ENCODE measurements at places on chromosomes 2 and 18.

GRCh38 chr18:27685807-27686412, 491.0 kb downstream of the CDH2 start:
- peak; percentile 50 for DNase-seq

DNA sequence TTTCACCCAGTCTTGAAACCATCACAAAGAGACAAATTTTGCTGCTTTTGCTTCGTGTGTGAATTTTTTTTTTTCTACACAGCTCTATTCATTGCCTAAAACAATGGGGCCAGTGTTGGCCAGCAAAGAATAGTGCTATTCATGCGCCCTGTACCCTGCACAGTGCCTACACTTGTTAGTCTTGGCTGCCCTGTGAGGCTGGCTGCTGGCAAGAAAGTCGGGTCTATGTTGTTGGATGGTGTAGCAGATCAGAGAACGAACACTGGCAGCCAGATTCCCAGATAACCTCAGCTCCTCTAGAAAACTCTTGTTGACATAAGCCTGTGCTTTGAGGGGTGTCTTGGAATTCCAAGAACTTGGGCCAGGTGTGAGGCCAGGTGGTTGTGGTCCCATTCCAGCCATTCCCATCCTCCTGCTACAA, 455.7 kb upstream of the TCF4 start:
- no peak for DNase-seq

GRCh38 chr18:55402731-55403405, 185.1 kb downstream of the TCF4 start:
- no peak for DNase-seq

- DNase-seq = no peak
These were observed 7.1 kb upstream of the PKDCC start for GRCh38 chr2:42040643-42041278.

DNA sequence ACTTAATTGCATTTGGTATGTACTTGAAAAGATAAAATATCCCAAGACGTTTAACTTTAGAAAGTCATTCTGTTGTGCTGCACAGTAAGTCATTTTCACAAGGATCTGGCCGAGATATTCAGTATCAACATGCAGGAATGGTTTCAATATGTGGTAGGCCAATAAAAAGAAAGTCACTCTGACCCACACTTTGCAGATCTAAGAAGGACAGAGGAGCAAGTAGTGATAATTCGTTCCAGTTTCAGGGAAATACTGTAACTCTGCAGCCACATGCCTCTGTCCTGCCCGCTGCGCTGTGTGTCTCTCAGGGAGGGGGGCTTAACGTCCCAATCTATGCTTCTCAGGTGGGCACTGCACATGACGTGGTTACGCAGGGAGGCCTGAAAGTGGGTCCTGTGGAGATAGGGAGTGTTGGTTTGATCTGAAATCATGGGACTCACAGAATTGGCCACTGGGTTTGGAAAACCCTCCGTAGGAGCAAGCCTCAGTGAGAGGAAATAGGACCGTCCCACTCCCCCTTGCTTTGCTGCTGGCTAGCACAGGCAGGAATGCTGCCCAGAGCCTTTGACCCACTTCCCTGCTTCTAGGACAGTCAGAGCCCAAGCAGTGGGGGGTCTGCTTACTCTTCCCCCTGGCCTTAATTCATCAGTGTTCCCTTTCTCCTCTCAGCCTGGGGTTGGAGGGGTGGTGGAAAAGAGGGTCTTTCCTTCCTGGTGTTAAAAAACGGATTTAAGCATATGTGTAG, 314.7 kb upstream of the SPRED2 start:
- no peak for DNase-seq

DNA sequence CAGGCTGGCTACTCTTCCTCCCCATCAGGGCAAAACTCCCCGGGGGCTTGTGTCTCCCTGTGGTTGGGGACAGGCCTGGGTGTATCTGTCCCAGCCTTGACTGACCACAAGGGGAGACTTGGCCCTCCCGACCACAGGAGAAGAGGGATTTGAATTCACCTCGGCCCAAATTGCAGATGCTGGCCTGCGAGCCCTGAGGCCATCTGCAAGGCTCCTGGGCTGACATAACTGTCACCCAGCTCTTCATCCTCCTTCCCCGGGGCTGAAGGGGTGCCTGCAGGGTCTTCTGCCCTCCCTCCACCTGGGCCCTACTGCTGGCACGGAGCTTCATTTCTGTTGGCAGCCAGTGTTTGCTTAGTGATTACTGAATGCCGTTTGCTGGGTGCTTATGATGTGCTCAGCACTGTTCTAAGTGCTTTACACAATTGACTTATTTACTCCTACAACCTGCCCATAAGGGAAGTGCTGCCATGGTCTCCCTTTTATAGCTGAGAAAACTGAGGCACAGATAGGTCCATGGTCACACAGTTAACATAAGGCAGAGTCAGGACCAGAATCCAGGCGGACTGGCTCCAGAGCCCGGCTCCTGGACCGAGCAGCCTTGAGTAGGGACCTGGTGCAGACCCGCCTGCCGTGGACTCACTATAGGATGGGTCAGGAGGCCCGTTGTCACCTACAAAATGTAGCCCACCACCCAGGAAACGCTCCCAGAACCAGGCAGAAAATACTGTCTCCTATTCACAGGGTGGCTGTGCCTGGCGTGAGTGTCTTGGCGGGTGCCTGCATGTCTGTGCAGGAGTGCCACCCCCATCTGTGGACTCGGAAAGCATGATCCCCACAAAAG, 18.9 kb downstream of the STEAP3 start:
- no peak for DNase-seq

DNA sequence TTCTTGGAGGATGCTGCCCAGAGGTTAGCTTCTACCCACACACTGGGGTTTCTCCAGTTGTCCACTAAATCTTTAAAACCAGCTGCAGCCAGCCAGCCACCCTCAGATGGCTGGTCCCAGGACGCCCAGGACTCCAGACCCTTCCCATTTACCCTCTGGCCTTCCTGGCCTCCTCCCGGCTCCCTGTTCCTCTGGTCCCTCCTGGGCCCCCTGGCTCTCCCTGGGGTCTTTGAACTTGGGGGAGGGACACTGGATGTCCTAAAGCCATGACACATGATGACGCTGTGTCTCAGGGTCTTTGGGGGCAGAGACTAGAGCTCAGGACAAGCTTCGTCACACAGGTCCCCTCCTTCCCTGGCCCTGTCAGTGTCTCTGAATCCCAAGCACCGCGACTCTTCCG, 201.1 kb upstream of the HDAC4 start:
- no peak for DNase-seq

DNA sequence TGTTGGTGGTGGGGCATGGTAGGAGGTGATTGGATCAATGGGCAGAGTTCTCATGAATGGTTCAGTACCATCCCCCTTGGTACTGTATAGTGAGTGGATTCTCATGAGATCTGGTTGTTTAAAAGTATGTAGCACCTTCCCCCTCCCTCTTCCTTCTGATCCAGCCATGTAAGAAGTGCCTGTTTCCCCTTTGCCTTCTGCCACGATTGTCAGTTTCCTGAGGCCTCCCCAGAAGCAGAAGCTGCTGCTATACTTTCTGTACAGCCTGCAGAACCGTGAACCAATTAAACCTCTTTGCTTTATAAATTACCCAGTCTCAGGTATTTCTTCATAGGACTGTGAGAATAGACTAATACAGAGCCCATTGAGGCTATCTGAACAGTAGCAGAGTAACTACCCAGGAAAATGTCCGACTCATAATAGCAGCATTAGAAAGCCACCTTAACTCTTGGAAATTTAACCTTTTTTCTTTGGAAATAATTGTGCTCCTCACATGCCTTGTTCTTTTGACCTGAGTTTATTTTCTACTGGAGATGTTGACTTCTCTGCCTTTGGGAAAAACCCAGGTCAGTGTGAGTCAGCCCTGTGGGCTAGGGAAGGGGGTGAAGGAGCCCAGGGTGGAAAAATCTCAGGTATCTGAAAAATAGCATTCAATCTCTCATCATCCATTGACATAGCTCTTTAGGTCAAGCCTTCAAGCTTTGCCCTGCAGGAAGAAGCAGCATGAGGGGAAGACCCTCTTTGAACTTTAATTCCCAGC, 18.1 kb downstream of the CYP1B1 start:
- DNase-seq = peak; percentile 46

- DNase-seq = no peak
These were observed 165.6 kb downstream of the TMEFF2 start for GRCh38 chr2:192029089-192029488.

GRCh38 chr2:152506843-152507242, 171.9 kb downstream of the FMNL2 start:
- DNase-seq = peak; percentile 67

Measured in kidney glomerular epithelial cell (primary cell).